ENCODE measurements at places on chromosomes 6 and 20.
A peak's percentile ranks its signal among the peaks of the same experiment; 100 is the strongest.

- H3K4me3 ChIP-seq = no peak overlapping the region
- no peak overlapping the region for H3K27ac ChIP-seq
- no peak for DNase-seq
- no peaks in the 10 kb centered on the region for H3K4me1 ChIP-seq
- no peaks in the 10 kb centered on the region for H3K36me3 ChIP-seq
Measured at GRCh38 chr6:74574794-74575193, 631.1 kb downstream of the COL12A1 start.

GRCh38 chr6:5471637-5472398 lies 210.5 kb downstream of the FARS2 start:
- no peak overlapping the region for H3K4me3 ChIP-seq
- no peak overlapping the region for H3K27ac ChIP-seq
- H3K27me3 ChIP-seq = no peaks in the 10 kb centered on the region
- no peaks in the 10 kb centered on the region for H3K36me3 ChIP-seq

- H3K4me3 ChIP-seq = no peak overlapping the region
- no peaks in the 10 kb centered on the region for H3K27me3 ChIP-seq
- peak overlapping the region; percentile 81 for H3K27ac ChIP-seq
- H3K4me1 ChIP-seq = peaks cover 60% of the 10 kb centered on the region
Measured at GRCh38 chr20:45052698-45053429, 48.1 kb downstream of the KCNS1 start.

DNA sequence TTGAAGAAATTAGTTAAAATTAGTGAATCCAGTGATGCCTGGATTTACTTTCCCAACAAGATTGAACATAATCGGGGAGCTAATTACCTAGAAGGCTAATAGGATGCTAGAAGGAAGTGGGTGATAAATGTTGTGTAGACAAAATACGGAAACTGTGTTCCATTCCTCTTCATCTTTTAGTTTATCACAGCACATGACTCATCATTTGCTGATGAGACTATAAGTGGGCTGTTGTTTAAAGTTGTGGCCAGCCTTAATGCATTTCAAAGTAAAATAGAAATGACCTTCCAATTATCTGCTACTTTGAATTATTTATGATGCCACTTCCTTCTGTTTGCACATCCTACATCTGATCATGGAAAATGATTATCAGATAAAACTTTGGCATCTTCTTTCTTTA lies 43.4 kb downstream of the OGFRL1 start:
- H3K4me3 ChIP-seq = no peak overlapping the region
- H3K27me3 ChIP-seq = peaks cover 9% of the 10 kb centered on the region
- H3K4me1 ChIP-seq = no peaks in the 10 kb centered on the region
- H3K36me3 ChIP-seq = no peaks in the 10 kb centered on the region
- no peak overlapping the region for H3K27ac ChIP-seq

DNA sequence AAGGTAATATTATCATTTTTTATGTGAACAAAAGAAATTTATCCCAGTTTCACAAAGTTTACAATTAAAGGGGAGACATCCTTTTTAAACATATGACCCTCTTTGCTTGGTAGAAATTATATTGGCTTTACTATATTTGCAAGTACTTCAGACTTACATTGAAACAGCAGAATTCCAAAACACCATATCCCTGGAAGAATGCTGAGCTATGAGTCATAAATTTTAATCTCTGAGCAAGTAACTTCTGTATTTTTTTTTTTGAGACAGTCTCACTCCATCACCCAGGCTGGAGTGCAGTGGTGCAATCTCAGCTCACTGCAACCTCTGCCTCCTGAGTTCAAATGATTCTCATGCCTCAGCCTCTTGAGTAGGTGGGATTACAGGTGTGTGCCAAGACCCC lies 240.4 kb downstream of the TBC1D32 start:
- no peaks in the 10 kb centered on the region for H3K4me1 ChIP-seq
- no peak for DNase-seq
- no peak overlapping the region for H3K27ac ChIP-seq
- H3K36me3 ChIP-seq = no peaks in the 10 kb centered on the region
- no peak overlapping the region for H3K4me3 ChIP-seq

GRCh38 chr6:47655719-47656595 lies 42.4 kb upstream of the ADGRF4 start:
- H3K27me3 ChIP-seq = peaks cover 9% of the 10 kb centered on the region
- no peak overlapping the region for H3K27ac ChIP-seq
- H3K4me3 ChIP-seq = no peak overlapping the region
- peaks cover 11% of the 10 kb centered on the region for H3K4me1 ChIP-seq
- no peaks in the 10 kb centered on the region for H3K36me3 ChIP-seq
- DNase-seq = peak; percentile 58

- no peak for DNase-seq
- peaks cover 9% of the 10 kb centered on the region for H3K4me1 ChIP-seq
- no peak overlapping the region for H3K4me3 ChIP-seq
- H3K36me3 ChIP-seq = no peaks in the 10 kb centered on the region
- no peak overlapping the region for H3K27ac ChIP-seq
Measured at GRCh38 chr6:30044630-30045029, 16.4 kb upstream of the POLR1H start.

GRCh38 chr6:114534813-114535212 lies 192.0 kb upstream of the HS3ST5 start:
- no peak overlapping the region for H3K4me3 ChIP-seq
- H3K4me1 ChIP-seq = no peaks in the 10 kb centered on the region
- H3K27me3 ChIP-seq = no peaks in the 10 kb centered on the region
- DNase-seq = no peak
- no peaks in the 10 kb centered on the region for H3K36me3 ChIP-seq

- H3K27me3 ChIP-seq = no peaks in the 10 kb centered on the region
- DNase-seq = no peak
- H3K4me1 ChIP-seq = no peaks in the 10 kb centered on the region
- no peaks in the 10 kb centered on the region for H3K36me3 ChIP-seq
- no peak overlapping the region for H3K27ac ChIP-seq
Measured at GRCh38 chr6:19299129-19299528, 538.0 kb upstream of the ID4 start.

DNA sequence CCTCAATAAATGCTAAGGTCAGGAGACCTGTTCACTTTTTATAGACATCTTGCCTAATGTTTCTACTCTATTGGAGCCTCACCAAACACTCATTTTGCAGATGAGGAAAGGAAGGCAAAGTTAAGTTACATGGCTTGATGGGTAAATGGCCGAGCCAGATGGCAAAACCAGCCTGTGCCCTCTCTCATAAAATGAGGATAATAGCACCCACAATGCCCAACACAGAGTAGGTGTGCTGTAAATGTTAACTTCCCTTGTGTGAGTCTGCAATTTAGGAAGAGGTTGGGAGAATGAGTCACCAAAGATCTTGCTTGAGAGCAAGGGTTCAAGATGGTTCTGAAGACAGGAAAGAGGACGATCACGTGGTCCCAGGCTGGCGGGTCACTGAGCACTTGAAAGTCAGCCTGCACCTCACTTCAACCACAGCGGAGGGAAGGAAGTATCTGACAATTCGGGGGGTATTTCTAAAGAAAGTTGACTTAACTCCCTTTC lies 3.3 kb downstream of the KCNK5 start:
- peaks cover 83% of the 10 kb centered on the region for H3K4me1 ChIP-seq
- peak overlapping the region; percentile 89 for H3K27ac ChIP-seq
- peak overlapping the region; percentile 57 for H3K4me3 ChIP-seq
- peaks cover 27% of the 10 kb centered on the region for H3K36me3 ChIP-seq

DNA sequence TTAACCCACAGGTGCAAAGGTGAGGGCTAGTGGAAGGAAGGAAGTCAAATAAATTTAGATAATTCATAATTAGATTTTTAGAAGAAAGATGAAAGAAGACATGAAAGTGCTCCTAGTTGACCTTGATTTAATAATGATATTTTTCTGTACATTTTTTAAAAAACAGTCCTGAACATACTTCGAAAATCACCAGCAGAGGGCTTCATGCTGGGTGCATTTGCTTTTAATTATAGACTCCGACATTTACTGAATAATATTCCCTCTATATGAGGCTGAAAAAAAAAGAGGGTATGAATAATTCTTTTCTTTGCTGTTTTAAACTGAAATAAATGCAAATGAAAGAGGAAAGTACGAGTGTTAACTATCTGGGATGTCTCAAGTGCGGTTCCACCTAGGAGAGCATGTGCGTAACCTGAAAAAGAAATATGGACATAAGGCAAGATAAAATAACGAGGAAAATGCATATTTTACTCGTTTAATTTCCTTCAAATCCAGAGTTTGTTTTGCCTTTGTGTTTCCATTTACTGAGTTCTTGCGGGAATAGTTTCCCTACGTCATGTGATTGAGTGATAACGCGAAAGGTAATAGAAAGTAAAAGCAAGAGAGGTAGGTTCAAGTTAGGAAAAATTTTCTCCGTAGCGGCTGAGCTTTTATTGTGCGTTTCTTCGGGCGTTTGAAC lies 3.1 kb upstream of the TFAP2B start:
- peaks cover 1% of the 10 kb centered on the region for H3K36me3 ChIP-seq
- no peak for DNase-seq
- H3K27ac ChIP-seq = no peak overlapping the region
- H3K27me3 ChIP-seq = peaks cover 47% of the 10 kb centered on the region

DNA sequence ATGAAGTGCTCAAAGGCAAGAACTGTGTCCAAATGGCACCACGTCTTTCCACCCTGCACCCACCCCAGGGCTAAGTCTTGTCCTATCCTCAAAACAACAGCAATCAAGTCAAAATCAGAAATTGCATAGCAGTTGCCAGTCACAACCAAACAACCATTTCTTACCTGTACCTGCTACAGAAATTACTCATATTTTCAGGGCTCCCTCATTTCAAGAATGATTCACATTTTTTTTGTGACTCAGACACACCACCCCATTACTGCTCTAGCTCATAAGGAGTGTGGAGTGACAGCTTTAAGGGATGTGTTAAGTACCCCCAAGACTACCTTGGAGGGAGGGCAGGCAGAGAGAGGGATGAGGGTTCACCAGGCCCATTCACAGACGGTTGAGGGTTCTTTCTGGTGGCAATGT lies 111.7 kb downstream of the TRERF1 start:
- DNase-seq = no peak
- no peaks in the 10 kb centered on the region for H3K27me3 ChIP-seq

GRCh38 chr20:18739751-18740166 lies 73.8 kb upstream of the SCP2D1 start:
- H3K27ac ChIP-seq = no peak overlapping the region
- no peak for DNase-seq
- no peak overlapping the region for H3K4me3 ChIP-seq
- H3K4me1 ChIP-seq = peaks cover 14% of the 10 kb centered on the region
- H3K36me3 ChIP-seq = no peaks in the 10 kb centered on the region

DNA sequence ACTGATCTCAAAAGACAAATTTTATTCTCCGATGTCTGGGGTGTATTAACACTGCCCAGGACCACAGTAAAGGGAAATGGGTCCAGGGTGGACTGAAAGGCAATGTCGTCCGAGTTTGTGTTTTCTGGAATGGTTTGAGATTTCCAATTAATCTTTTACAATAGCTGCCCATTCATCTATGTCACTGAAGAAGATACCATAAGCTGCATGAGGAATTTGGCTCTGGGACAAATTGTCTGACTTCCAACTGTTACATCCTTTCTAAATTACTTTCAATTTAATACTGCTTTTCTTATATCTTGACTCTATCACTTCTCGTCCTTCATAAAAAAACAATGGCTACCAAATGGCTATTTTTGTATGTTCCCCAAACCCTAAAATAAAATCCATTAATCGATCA lies 130.7 kb upstream of the KCNK16 start:
- DNase-seq = no peak
- H3K27me3 ChIP-seq = no peaks in the 10 kb centered on the region
- no peak overlapping the region for H3K4me3 ChIP-seq

- no peak overlapping the region for H3K4me3 ChIP-seq
- H3K27ac ChIP-seq = no peak overlapping the region
- no peaks in the 10 kb centered on the region for H3K4me1 ChIP-seq
- DNase-seq = no peak
- no peaks in the 10 kb centered on the region for H3K27me3 ChIP-seq
- no peaks in the 10 kb centered on the region for H3K36me3 ChIP-seq
Measured at GRCh38 chr6:119800526-119800925, 451.0 kb upstream of the MAN1A1 start.

GRCh38 chr6:119669221-119669620 lies 319.7 kb upstream of the MAN1A1 start:
- H3K27me3 ChIP-seq = no peaks in the 10 kb centered on the region
- H3K4me3 ChIP-seq = no peak overlapping the region

DNA sequence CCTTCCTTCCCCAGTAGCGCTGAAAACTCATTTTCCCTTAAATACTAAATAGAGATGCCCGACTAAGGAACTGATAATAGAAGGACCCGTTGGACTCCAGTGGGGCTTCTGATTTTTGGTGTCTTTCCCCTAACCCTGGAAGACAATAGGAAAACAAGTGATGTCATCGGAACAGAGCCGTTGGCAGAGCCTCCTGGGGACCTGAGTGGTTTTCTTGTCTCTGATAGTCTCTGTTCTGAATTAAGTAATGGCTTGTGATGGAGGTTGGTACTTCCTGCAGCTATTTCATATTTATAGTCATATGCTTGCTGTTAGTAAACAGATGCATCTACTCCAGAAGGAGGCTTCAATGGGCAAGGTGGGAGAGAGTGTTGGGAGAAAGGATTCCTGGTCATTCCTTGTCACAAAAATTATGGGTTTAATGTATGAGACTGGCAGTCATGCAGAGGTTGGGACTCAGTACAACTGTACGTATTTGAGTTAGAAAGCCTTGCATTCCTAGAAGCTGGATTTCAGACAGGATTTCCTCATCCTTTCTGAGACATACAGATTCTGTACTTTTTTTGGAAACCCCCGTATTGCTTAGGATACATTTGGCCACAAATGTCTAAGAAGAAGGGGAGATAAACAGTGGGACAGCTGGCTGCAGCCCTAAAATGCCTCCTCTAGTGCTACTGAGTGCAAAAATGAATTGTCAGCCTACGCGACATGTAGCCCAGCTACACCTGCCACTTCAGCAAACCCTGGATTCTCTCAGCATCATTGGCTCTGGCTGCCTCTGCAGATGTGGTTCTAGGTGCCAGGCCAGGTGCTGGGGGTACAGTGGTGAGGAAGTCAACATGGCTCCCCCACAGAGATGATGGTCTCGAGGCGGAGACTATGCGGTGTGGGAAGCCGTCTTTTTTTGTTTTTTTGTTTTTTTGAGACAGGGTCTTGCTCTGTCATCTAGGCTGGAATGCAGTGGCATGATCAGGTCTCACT lies 38.1 kb downstream of the CDS2 start:
- DNase-seq = no peak
- peaks cover 7% of the 10 kb centered on the region for H3K36me3 ChIP-seq
- no peaks in the 10 kb centered on the region for H3K27me3 ChIP-seq
- peaks cover 43% of the 10 kb centered on the region for H3K4me1 ChIP-seq
- no peak overlapping the region for H3K27ac ChIP-seq
- no peak overlapping the region for H3K4me3 ChIP-seq

GRCh38 chr6:150079604-150080003 lies 10.7 kb upstream of the ULBP3 start:
- H3K27me3 ChIP-seq = peaks cover 40% of the 10 kb centered on the region
- no peak overlapping the region for H3K4me3 ChIP-seq
- peak; percentile 64 for DNase-seq
- peaks cover 24% of the 10 kb centered on the region for H3K4me1 ChIP-seq

DNA sequence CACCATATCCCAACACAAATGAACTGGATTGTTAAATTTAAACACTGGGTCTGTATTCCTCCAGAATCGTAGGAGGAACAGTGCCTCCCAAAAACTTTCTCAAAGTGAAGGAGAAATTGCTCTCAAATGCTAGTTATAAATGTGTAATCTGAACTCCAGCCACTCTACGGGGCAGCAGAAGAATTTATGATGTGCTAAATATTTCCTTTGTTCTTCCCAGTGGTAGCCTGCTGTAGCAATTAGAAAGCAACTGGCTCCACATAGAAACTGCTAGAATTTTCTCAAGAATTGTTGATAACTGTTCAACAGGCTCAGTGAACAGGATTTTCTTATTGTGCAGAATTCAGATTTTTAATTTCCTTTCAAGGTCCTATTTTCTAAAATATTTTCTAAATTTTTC lies 49.8 kb upstream of the EYA4 start:
- H3K4me1 ChIP-seq = no peaks in the 10 kb centered on the region
- H3K4me3 ChIP-seq = no peak overlapping the region
- no peak overlapping the region for H3K27ac ChIP-seq

Data from activated naive CD4-positive, alpha-beta T cell treated with anti-CD3 and anti-CD28 coated beads, Interleukin-2, amount 10 ng/mL, durations not matched to agents 7 days and 5 days (primary cell).